CD8-positive, alpha-beta T cell (primary cell): ENCODE measurements at places on chromosomes 7 and 10.

- no peak for DNase-seq
These were observed 184.3 kb upstream of the DGKB start for GRCh38 chr7:15086862-15087261.

DNA sequence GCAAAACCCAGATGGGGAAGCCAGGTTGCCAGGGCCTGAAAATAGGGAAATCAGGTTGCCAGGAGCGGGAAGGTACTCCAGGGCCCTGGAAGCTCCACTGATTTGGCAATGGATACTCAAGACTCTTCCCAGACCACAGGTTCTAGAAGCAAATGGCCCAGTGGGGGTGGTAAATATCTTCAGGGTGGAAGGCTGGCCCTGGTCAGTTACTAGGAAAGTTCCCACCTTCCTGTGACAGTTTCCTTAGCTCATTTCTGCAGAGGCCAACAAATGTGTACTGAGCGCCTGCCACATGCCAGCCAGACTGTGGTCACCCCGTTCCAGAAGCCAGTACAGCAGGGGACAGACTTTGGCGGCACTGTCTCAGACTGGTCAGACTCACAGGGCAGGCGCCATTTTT is 113.6 kb downstream of the FAM53B start:
- no peak for DNase-seq

DNA sequence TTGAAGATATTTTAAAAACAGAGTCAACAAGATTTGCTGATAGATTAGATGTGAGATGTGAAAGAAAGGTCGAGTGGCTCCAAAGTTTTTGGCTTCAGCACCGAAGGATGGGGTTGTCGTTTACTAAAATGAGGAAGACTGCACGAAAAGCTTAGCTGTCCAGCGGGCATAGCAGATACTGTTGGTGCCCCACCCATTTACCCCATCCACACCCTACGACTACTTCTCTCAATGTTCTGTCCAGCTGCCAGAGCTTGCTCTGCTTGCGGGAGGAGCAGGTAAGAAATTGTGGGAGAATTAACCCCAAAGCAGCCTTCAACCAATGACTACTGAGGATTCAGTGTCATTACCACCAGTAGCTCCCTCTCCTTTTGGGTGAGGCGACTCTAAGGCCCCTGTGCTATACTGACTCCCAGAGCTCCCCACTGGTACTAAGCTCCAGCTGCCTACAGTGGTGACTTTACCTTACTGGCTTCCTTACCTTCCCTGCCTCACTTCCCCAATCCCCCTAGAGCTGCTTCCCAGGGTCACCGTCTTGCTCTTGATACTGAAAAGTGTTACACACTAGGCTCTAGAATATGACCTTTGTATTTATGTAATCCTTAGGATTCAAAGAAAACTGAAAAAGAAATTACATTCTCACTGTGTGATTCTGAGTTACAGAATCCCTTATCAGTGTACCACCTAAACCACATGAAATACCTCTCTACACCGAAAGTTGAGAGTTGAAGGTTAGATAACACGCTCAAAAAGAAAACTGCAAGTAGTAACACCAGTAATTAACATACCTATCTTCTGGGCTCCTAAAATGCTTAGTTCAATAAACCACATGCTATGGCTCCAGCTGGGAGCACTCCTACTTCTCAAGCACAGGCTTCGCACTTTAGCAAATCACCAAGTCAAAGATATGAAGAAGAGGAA is 22.3 kb downstream of the CACUL1 start:
- DNase-seq: peak; percentile 57

GRCh38 chr7:22860784-22861482 is 38.3 kb upstream of the TOMM7 start:
- peak; percentile 15 for DNase-seq

- DNase-seq: no peak
These were observed 585.9 kb upstream of the GHITM start for GRCh38 chr10:83553366-83553765.

DNA sequence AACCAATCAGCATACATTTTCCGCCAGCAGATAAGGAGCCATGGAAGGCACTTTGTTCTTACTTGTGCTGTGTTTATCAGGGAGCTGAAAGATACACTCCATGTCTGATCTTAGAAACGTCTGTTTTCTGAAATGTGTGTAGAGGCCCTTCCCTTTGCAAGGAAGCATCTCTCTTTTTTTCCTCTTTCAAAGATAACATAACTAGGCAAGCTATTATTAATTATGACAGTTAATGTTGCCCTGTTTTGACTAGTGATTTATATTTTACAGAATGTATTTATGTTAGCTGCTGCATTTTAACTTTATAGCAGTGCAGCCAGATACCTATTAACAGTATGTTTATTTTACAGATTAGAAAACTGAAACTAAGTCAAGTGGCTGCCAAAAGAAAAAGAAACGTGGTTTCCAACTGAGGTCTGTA is 683.2 kb upstream of the IGFBP3 start:
- no peak for DNase-seq

DNA sequence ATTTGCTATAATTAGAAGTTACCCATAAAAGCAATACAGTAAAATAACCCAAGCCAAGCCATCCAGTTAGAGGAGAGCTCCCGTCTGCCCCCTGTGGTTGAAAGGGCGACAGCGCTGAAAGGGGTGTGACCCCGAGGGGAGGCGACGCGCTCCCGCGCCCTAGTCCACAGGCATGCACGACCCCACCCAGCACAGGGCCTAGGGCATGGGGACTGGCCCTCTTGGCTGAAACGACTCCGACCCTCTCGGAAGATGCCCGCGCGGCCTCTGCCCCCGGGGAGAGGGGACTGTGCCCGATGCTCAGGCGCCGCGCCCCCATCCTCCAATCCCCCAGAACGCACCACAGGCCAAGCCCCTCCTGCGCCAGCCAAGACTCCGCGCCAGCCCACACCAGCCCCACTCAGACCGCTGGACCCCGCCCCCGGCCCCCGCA is 64.0 kb downstream of the CSGALNACT2 start:
- DNase-seq: peak; percentile 63

DNA sequence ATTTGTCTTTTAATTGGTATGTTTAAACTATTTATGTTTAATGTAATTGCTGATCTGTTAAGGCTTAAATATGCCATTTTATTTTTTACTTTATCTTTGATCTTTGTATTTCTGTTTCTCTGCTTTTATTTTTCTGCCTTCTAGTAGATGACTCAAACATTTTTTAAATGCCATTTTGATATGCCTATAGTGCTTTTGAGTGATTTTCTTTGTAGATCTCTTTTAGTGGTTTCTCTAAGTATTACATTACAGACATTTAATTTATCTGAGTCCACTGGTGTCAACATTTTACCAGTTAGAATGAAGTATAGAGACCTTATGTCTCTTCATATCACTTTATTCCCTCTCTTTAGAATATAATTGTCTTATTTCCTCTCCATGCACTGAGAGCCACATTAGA is 32.7 kb downstream of the IL6 start:
- no peak for DNase-seq

- no peak for DNase-seq
These were observed 25.1 kb downstream of the ZNF467 start for GRCh38 chr7:149748076-149748874.

- no peak for DNase-seq
These were observed 8.1 kb downstream of the PDE1C start for GRCh38 chr7:32062150-32062549.

GRCh38 chr10:29529146-29529545 is 105.6 kb downstream of the SVIL start:
- no peak for DNase-seq

DNA sequence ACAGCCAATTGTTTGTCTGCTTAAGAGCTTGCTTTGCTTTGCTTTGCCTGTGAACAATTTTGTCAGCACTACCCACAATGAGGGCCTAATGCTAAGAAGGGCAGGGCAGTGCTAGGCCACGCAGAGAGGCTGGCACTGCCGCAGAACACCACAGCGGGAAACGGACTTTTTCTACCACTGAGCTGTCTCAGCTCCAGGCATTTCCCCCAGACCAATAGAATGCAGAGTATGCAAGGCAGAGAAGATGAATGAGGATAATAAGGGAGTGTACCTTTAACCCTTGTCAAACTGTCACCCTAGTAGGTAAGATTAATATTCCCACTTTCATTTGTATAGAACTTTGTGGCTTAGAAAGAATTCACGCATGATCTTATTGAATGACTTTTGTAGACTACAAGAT is 104.5 kb downstream of the SH3PXD2A start:
- DNase-seq: no peak

DNA sequence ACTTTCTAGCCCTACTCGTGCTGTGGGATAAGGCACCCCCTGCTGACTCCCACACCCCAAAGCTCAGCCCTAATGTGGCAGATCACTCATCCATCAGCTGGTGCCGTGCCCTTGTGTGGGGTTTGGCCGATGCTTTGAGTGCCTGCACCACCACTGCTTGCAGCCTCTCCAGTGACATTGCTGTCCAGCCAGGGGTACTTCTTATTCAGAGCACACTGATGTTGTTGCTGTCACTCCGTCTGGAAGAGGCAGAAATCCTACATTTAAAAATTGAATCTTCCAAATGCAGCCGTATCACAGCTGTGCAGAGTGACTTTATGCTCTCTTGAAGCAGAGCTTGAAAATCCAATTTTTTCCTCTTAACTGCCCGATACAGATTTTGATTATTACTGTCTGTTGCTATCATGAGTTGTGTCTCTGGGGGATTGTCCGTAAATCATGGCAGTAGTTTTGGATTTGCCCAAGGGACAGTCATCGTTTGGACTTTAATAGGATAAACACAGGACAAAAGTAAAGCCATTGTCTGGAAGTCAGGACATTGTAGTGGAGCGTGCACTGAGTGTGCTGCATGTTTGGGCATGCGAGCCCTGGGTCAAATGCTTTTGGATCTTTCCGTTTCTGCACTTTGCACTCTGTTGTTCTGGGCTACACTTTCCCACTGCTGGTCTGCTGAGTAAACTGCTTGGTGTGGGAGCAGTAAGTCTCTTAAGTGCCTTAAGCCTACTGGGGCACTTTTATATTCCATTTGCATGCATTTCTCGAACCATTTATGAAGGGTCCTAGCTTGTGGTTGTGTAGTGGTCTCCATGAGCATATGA is 128.2 kb downstream of the DOCK1 start:
- DNase-seq: no peak

GRCh38 chr10:93954726-93955363 is 38.9 kb upstream of the PLCE1 start:
- DNase-seq: no peak
